GDM1 (cell line): ENCODE measurements at places on chromosomes 7 and 10.

GRCh38 chr7:43077732-43078391, 34.6 kb upstream of the HECW1 start:
- no peak for DNase-seq

- no peak for DNase-seq
These were observed 42.1 kb downstream of the NOD1 start for GRCh38 chr7:30436518-30436917.

DNA sequence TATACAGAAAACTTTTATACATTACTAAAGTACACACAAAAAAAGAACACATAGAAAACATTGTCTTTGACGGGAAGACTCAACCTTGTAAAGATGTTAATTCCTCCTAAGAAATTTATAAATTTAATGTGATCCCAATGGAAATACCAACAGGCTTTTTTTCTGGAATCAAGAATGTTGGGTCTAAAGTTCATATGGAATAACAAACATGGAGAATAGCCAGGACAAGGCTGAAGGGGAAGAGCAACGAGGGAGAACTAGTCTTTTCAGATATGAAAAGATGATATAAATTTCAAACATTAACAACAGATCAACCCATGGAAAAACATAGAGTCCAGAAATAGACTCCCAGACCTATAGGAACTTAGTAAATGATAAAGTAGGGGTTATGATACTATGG, 19.8 kb downstream of the HIPK2 start:
- no peak for DNase-seq

- DNase-seq: no peak
These were observed 5.9 kb downstream of the ZNF488 start for GRCh38 chr10:47378183-47378510.

- no peak for DNase-seq
These were observed 722 bp downstream of the DENND10 start for GRCh38 chr10:119104654-119105015.

- no peak for DNase-seq
These were observed 1183.7 kb upstream of the SORCS1 start for GRCh38 chr10:108348215-108348614.

DNA sequence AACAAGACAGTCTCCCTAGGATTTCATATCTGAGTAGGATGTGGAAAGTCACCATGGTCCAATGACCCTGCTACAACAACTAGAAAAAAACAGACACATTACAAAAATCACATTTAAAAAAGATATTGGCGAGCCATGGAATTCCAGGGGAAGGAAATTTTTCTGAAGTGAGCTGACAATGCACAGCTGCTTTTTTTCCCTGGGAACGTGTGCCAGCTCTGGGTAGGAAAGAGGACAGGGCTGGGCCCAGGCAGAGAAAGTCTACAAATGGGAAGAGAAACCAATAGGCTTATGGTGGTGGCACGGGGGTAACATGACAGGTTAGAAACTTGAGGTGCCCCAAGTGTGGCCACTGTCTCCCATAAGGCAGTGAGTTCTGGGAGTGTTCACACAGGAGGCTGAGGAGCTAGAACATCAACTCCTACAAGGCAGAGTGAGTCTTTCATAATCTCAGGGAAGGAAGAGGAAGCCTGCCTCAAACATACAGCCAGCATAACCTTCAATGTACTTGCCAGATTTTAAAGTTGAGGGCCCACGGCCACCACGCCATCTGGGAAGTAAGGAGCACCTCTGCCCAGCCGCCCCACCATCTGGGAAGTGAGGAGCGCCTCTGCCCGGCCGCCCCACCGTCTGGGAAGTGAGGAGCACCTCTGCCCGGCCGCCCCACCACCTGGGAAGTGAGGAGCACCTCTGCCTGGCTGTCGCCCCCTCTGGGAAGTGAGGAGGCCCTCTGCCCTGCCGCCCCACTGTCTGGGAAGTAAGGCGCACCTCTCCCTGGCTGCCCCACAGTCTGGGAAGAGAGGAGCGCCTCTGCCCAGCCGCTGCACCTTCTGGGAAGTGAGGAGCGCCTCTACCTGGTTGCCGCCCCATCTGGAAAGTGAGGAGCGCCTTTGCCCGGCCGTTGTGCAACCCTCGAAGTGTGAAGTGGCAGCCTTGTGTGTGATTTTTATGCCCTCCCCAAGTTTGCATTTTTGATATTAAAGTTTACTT, 5.9 kb downstream of the FBXL13 start:
- DNase-seq: no peak

DNA sequence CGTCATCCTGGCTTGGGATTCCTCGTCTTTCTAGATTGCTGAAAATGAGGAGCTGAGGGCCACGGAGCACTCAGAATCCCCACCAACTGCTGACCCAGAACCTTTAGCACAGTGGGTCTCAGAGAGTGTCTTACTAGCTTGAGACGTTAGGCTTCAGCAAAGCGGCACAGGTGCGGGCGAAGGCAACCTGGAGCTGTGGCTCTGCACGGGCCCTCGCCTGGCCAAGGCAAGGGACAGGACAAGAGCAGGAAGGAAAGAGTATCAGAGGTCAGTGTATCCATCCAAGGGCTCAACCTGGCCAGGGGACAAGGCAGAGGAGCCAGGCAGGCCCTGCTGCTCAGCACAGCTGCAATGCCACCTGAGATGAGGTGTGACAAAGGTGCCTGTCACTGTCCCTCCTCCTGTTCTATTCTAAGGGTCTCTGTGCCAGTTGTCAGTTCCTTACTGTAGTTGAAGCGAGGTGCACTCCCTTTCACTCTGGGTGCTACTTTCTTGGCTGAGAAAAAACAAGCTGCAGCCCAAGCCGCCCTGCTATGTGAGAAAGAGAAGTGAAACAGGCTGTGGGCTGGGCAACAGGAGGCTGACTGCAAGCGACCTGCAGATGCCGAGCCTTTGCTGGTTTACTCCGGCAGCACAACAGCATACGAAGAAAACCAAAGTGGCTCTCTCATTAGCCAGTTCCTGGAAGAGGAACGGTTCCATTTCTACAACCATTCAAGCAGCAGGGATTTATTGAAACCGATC, 33.3 kb upstream of the KDM7A start:
- no peak for DNase-seq

GRCh38 chr10:72459301-72459700, 104.6 kb upstream of the DNAJB12 start:
- DNase-seq: no peak

GRCh38 chr10:71632896-71633600, 86.5 kb downstream of the C10orf105 start:
- no peak for DNase-seq
